ENCODE measurements at places on chromosomes 7 and 10.

DNA sequence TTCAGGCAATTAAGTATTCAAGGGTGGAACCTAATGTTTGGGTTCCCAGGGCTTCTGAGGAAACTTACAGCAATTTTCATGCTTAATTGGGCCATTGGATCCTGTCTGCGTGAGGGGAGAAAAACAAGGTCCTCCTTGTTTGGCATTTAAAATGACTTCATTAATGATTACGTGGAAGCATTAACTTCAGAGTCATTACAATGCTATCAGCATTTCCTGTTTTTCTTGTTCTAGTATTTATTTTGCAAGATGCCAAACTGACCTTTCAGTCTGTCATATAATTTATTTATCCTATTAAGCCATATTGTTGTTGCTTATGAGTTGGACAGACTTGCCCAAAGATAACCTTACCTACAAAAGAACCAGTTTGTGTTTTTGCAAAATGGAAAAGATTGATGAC lies 324.1 kb upstream of the LRRN3 start:
- DNase-seq, result no peak

DNA sequence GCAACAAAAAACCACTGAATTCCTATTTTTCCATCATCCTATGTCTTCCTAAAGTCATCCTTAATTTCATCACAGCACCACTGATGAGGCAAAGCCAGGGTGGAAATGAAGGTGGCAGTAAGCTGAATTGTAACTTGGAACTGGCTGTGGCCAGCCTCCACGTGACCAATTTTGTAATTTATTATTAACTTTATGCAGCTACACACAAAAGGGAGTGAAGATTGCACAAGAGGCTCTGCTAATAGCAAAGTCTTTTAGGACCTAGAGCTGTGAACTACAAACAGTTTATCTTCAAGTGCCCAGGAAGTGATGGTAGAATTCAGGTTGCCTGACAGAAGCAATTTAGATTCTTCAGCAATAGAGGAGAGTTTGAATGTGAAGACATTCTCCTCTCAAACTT lies 176.4 kb downstream of the CCDC71L start:
- DNase-seq, result no peak

DNA sequence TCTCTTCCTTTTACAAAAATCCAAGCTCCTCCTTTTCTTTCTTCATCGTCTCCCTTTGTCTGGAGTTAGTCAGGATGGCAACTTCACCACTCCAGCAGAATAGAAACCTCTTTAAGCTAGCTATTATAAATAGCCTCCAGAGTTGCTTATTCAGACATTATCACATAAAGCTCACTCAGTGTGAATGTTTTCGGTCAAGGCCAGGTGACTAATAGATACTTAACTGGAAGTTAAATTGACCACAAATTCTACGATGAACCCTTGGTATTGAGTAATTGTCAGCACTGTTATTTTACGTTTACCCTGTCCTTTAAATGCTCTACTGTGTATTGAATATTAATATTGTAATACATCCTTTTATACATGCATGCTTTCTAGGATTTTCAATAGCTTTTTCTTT lies 340.4 kb downstream of the OTUD1 start:
- no peak for DNase-seq

- peak; percentile 45 for DNase-seq
Observed at GRCh38 chr7:80210400-80210799, 75.8 kb downstream of the GNAI1 start.

DNA sequence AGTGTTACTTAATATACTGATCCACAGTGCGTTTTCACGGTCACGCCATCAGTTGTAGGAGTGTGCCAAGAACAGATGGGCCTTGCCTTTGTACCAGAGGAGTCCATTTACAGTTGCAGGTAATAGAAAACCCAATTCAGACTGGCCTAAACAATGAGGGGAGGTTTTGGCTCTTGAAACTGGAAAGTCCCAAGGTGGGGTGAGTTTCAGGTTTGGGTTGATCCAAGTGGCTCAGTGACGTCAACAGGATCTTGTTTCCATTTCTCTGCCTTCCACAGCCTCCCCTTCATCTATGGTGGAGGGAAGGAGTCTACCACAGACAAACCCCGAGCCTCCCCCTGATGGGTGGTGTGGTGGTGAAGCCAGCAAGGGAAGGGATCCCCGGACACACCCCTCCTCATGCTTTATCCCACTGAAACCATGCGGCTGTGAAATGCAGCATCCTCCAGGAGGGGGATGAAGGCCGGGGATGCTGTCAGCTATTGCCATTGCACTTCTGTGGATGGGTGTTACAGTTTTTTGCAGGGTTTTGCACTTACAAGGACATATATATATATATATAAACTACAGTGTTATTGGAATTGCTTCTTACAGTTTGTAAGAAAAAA lies 14.8 kb upstream of the SH2D4B start:
- no peak for DNase-seq

DNA sequence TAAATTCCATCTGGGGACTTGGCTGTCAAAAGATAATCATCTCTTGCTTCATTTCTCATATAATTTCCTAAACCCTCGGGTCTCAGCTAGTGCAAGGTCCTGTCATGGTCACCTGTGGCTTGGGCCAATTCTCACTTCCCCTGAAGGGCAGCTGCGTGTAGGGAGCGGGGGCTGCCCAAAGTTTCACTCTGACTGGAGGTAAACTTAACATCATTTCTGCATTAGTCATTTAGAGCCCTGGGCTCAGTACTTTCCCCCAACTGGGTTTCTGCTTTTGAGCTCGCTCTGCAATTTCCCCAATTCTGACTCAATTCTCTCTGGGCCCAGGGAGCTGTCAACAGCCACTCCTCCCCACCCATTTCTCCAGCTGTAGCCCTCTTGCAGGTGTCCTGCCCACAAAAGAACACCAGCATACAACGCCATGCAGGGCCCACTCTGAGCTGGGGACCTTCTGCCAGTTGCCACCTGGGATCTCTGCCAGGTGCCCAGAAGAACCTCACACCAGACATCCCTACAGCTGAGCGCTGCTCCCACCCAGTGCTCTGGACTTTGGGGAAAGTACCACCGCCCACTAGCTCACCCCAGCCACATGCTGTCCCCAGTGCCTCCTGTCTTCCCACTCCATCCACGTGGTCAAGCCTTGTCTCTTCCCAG lies 37.9 kb downstream of the VOPP1 start:
- DNase-seq, result no peak

DNA sequence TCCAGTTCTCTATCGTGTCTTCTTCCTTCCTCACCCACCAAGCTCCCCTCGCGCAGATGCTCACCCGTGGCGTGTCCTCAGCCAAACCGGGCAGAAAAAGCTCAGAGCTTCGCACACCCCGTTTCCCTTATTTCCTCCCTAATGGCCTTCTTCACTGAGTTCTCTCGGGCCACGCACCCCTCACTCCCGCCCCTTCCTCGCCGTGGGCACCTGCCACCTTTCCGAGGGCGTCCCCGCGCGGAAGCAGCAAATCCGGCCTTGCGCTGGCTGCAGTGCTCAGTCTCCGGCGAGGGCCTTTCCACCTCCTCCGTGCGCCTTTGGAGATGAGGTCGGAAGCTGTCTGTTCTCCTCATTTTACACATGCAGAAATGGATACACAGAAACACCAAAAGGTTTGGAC lies 12.4 kb upstream of the CALML3 start:
- no peak for DNase-seq

DNA sequence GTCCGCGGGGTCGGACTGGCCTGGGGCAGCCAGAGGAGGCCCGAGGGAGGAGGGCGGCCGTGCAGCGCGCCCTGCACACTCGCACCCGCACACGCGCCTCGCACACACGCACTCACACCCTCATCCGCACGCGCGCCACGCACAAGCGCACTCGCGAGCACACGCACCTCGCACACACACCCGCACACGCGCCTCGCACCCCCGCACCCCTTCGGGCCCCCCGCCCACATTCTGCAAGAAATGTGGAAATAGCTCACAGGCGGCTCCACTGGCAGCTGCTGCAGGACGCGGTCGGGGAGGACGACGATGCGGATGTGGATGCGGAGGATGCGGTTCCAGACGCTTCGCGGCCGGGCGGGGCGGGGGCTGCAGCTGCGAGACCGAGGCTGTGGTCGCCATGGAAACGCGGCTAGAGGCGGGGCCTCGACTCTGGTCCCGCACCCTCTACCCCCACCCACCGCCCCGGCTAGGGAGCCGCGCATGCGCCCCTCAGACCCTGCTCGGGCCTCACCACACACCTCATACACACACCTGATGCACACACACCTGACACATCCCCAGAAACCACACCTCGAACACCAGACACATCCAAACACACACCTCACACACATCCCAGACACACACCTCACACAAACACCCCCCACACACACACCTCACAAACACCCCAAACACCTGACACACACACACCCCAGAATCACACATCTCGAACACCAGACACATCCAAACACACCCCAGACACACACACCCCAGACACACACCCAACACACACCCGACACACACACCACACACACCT lies at the start of gene CALY:
Gene CALY, minus strand, starts transcription at position 320 of the 793 bp plus-strand sequence. CDS start 7,907 bp downstream, outside the sequence.
- DNase-seq, result no peak

DNA sequence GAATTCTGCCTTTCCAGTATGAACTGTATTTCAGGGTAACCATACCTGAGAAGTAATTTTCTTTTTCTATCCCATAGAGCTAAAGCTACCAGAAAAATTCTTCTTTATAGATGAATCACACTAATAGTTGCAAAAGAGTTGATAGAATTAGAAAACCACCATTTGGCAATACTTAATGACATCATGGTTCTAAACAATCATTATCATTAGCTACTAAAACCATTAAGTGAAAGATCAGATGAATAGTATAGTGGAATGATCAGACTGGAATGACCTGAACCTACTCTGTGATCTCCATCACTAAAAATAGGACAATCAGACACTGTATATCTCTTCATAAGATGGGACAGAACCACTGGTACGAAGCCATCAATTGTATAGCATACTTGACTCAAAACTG lies 19.8 kb upstream of the ZC3HAV1L start:
- no peak for DNase-seq

DNA sequence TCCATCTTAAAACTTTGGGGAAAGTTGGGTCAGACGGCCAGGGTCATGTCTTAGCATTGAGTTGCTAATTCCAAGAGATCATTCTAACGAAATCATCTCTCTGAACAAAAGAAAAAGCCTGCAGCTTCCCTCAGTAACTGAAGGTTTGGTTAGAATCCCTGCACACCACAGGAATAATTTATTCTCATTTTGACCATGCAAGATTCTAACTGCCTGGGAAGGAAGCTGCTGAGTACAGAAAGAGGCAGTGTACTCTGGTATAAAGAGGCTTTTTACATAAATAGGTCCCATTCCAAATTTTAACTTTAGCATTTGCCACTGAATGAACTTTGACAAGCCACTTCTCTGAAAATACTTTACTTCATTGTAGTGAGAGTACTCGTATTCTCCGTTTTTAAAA lies 76.9 kb upstream of the RSBN1L start:
- DNase-seq, result no peak

GRCh38 chr7:139886206-139886605 lies 57.1 kb downstream of the TBXAS1 start:
- no peak for DNase-seq

GRCh38 chr10:101000915-101001658 lies 1.5 kb downstream of the LZTS2 start:
- DNase-seq, result no peak

DNA sequence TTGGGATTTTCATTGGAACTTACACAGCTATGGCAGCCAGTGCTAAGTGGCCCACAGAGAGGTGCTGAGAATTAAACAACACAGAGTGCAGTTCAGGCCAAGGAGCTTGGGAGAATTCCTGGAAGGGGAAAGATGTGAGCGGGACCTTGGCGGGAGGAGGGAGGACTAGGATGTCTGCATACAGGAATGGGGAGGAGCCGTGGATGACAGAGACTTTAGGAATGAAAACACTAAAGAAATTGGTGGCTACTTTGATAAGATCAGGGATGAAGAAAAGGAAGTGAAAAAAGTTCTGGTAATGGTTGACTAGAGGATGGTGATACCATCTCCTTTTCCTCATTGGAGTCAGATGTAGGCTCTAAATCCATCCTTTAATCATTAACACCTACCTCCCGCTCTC lies 234.2 kb upstream of the FZD8 start:
- no peak for DNase-seq

- DNase-seq, result peak; percentile 76
Observed at GRCh38 chr7:29194594-29195427, at the start of gene CHN2. TSS of gene CHN2 (plus strand) at chr7:29194775.

- DNase-seq, result no peak
Observed at GRCh38 chr10:101536800-101537199, 51.3 kb downstream of the POLL start.

GRCh38 chr7:111232249-111233084 lies 141.5 kb downstream of the LRRN3 start:
- no peak for DNase-seq

GRCh38 chr10:82778908-82779307 lies 903.9 kb downstream of the NRG3 start:
- DNase-seq, result no peak

GRCh38 chr7:29197916-29198315 lies 3.3 kb downstream of the CHN2 start:
- DNase-seq, result no peak

GRCh38 chr10:49058463-49059255 lies 56.7 kb downstream of the VSTM4 start:
- DNase-seq, result no peak

DNA sequence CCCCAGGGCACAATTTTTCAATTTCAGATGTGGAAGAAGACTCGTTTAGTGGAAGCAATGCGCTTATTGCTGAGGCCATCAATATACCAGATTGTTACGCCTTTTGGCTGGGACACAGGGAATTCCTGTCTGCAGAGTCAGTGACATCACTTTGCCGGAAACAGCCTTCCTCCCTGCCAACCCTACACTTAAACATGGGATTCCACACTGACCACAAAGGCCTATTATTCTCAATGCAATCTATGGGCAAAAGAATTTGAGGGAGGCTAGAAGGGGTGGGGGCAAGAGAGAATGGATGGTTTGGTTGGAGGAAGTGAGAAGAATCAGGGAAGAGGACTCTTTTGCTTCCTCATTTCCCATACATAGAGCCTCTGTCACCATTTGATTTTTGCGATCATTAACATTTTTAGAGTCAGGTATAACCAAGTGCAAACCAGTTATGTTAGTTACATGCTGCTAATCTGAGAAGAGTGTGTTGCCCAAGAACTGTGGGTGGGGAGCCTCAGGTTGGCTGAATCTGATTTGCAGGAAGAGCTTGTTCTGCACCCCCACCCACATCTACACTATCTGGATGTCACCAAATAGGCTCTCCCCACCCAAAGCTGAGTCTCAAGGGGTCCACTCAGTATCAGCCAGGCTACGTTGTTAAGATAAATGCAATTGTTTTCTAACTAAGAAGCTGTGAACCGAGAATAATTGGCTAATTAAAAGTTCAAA lies 58.2 kb downstream of the ENTPD1 start:
- no peak for DNase-seq

DNA sequence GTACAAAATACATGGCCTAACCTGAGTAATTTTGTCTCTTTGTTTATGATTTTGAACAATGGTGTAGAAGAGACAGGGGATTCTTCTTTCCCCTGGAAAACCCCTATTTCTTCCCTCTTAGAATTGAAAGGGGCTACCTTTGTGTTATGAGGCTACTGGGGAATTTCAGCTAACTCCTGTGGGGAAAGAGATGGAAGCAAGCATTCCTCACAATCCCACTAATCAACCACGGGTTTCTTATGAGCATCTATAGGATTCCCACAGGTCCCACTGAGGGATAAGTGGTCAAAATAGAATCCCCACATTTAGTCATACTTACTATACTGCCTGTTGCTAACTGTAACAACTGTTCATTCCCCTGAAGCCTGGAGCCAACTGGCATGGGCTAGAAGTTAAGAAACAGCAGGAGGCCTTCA lies 32.2 kb upstream of the ITGB8 start:
- no peak for DNase-seq

All from NCI-H1092 (cell line).